Activated naive CD4-positive, alpha-beta T cell treated with anti-CD3 and anti-CD28 coated beads, Interleukin-2, amount 50 U/mL, for 72 hours (primary cell): ENCODE measurements at places on chromosomes 12 and 14. TPM values are rescaled to one million over a fixed set of nuclear protein-coding genes. Genes with fewer than 3 reads are reported as not detected.

Gene CIT
- total RNA-seq, result 147 TPM

Gene CCDC88C
- 98.8 TPM for total RNA-seq

Gene NR1H4
- not detected for total RNA-seq

Gene ZFHX2
- total RNA-seq, result 1.1 TPM

Gene SLCO1B1
- not detected for total RNA-seq

Gene KMT2D
- total RNA-seq, result 110 TPM

Gene GLIPR1L2
- total RNA-seq, result 0.66 TPM

Gene C1S
- total RNA-seq, result 21.9 TPM

Gene PDE3A
- total RNA-seq, result not detected

Gene VRTN
- not detected for total RNA-seq

Gene ADAM21
- not detected for total RNA-seq

Gene SDR9C7
- not detected for total RNA-seq

Gene PDZRN4
- not detected for total RNA-seq

Gene GPR162
- 0.60 TPM for total RNA-seq

Gene NEUROD4
- not detected for total RNA-seq

Gene JAG2
- 10.5 TPM for total RNA-seq

Gene CLEC14A
- total RNA-seq, result not detected

Gene CDCA3
- total RNA-seq, result 147 TPM

Gene INHBC
- not detected for total RNA-seq

Gene INHBE
- 0.18 TPM for total RNA-seq

Gene EPS8
- total RNA-seq, result 4.9 TPM

Gene IL22
- total RNA-seq, result not detected

Gene STAT6
- total RNA-seq, result 213 TPM

Gene PIWIL1
- not detected for total RNA-seq

Gene SLC10A1
- not detected for total RNA-seq

Gene RILPL1
- total RNA-seq, result 3.9 TPM

Gene TMEM52B
- total RNA-seq, result not detected

Gene GNS
- total RNA-seq, result 21.5 TPM

Gene RNF212B
- not detected for total RNA-seq

Gene C12orf42
- not detected for total RNA-seq

Gene ERBB3
- total RNA-seq, result 0.34 TPM

Gene RFX4
- not detected for total RNA-seq

Gene SLC35F4
- not detected for total RNA-seq

Gene KLHL33
- 0.04 TPM for total RNA-seq

Gene KRT81
- total RNA-seq, result not detected

Gene ABCC9
- total RNA-seq, result not detected

Gene DACT1
- 12.2 TPM for total RNA-seq

Gene ESYT1
- total RNA-seq, result 159 TPM

Gene KICS2
- total RNA-seq, result 13.5 TPM

Gene ISM2
- 1.0 TPM for total RNA-seq

Gene CFAP54
- 0.30 TPM for total RNA-seq

Gene KERA
- not detected for total RNA-seq

Gene NELL2
- total RNA-seq, result 47.5 TPM

Gene FAM90A1
- total RNA-seq, result 0.47 TPM

Gene GPR132
- total RNA-seq, result 24.9 TPM

Gene KRT73
- total RNA-seq, result 4.9 TPM

Gene LTB4R2
- 16.2 TPM for total RNA-seq

Gene GLT8D2
- total RNA-seq, result 0.25 TPM

Gene MYH6
- total RNA-seq, result not detected

Gene KRT7
- total RNA-seq, result 8.0 TPM

Gene CEBPE
- total RNA-seq, result 0.41 TPM

Gene BIN2
- total RNA-seq, result 46.3 TPM

Gene RTL1
- total RNA-seq, result not detected

Gene ACVRL1
- not detected for total RNA-seq
